Lung microvascular endothelial cell (primary cell): ENCODE measurements at places on chromosomes 4 and X.

DNA sequence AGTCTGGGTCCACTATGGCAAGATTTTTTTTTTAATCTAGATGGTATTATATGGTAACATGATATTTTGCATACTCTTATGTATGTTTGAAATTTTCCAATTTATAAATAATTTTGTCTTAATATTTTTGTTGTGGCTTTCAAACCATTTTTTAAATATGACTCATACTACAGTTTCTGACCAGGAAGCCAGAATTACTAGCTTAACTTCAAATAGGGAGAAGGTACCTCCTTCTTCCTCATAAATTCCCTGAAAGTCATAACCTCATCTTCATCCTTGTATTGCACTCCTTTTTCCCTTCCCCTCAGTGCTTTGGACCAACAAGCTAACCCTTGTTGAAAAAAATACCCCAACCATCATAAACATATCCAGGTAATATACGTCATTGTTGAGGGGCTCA is 21.6 kb downstream of the ARAP2 start:
- no peak for DNase-seq

GRCh38 chrX:24515447-24515846 is 50.4 kb downstream of the PDK3 start:
- DNase-seq = peak; percentile 38

GRCh38 chr4:7457201-7458065 is 22.7 kb upstream of the PSAPL1 start:
- no peak for DNase-seq

DNA sequence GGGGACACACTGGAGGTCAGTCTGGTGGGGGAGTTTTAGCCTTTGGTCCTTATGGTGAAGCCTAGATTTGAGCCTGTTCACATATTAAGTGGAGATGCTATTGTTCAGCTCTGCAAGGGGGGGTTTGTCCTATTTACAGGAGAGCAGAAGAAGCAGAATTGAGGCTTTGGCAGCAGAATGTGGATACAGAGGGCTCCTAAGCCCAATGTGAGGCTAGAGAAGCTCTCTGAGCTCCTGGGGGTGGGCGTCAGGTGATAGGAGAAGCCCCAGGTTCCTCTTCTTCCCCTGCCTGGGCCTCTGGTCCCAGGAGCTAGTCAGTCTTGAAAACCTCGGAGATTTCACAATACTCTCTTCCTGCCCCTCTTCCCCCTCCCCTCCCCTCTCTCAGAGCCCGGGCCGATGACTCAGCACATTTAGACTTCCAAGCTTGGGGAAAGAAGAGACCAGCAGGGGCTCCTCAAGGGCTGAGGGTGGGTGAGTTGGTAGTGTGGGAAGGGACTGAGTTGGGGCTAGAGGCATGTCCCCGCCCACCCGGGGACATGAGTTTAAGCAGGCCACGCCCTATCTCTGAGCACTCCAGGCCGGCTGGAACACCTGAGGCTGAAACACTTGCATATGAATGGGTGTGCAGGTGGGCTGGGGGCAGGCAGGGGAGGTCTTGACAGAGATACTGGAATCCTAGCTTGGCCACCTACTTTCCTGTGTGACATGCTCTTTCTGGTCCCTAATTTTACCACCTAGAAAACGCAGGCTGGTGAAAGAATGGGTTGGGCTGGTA is 3.4 kb downstream of the TFE3 start:
- DNase-seq = peak; percentile 86

- DNase-seq = peak; percentile 38
Observed at GRCh38 chrX:71017396-71017939, 50.7 kb downstream of the SNX12 start.

DNA sequence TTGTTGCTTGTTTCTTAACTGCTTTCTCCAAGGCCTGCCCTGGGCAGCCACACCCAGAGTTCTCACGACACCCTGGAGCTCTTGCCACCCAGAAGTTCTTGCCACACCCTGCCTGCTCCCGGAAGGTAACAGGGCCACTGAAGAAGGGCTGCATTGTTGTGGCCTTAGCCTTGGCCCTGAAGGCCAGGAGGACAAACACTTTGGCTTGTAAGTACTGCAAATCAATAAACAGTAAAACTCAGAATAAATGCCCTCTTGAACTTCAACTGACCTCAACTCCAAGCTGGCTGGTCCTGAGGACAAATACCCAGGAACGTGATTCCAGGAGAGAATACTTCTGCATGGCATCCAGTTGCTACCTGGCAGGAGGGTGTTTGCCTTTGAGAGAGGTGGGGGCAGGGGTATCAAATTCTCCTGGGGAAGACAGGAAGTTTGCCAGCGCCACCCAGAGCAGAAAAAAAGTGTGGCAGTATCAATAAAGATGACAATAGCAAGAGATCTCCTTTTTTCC is 54.1 kb downstream of the TLR10 start:
- no peak for DNase-seq

DNA sequence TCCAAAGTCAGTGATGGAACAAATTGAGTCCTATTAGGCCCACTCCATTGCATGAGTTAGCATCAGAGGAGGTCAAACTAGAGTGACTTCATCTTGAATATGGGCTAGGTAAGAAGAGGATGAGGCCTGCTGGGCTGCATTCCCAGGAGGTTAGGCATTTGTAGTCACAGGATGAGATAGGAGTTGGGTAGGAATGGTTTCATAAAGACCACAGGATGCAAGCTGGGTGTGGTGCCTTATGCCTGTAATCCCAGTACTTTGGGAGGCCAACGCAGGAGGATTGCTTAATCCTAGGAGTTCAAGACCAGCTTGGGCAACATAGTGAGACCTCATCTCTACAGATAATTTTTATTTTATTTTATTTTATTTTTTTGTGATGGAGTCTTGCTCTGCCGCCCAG is 26.8 kb downstream of the PDGFRA start:
- DNase-seq = no peak

GRCh38 chr4:39812500-39812899 is 114.6 kb downstream of the UBE2K start:
- DNase-seq = no peak

DNA sequence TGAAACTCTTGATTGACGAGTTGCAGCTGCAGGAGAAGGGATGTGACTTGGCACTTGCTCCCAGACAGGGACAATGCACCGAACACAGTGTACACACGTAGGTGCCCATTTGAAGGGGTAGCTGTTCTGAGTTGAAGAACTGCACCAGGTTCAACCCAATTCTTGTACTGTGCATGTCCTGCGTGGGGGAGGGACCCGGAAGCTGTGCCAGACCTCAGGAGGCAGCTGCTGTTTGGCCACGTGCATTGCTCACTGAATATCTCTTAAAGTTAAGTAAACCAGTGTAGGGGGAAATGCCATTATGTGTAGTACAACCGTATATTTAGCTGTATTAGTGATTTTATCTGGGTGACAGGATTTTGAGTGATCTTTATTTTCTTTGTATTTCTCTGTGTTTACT is 12.0 kb upstream of the RBBP7 start:
- DNase-seq = peak; percentile 6

- DNase-seq = no peak
Observed at GRCh38 chrX:2521927-2522386, 21.2 kb upstream of the DHRSX start.

DNA sequence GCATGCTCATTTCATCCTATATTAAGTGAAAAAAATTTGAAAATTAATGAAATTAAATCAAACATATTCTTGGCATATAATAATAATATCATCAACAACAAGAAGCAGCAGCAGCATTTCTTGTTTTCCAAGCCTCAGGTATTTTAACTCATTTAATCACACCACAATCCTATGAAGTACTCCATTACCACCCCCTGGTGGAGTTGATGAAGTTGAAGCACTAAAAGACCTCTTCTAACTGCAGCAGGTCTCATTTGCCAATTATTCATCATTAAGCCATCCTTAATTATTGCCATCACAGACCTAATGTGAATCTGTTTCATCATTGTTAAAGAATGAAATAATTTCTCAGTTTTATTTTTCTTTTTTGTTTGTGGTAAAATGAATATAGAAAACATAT is 801.4 kb upstream of the GRID2 start:
- no peak for DNase-seq

DNA sequence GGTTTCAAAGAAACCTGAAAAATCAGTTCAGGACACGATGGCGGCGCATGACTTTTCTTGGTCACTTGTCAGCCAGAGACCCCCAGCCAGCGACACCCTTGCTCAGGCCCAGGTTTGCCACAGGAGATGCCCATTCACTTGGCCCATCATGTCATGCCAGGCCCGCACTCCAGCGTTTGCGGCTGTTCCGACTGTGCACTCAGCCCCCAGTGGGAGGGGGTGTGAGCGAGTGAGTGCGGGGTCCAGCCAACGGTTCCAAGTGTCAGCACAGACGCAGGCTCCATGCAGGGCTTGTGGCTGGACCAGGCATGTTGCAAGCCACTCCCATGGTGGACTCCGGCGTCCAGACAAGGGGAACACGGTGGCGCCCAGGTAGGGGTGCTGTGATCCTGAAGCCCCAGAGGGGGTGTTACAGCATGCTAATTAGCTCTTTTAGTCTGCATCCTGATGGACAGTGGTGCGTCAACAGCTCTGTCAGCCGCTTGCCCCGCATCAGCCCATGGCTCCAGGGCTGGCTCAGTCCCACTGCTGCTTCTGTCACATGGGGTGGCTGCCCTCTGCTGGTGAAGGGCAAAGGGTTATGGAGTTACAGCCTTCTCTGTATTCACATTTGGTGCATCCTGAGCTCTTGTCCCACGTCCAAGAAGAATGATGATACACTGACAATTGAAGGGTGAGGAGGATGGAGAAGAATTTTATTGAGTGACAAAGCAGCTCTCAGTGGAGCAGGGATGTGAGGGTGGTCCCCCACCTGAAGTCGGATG is 3.7 kb upstream of the MAEA start:
- DNase-seq = peak; percentile 28

GRCh38 chrX:10529344-10529743 is 91.0 kb downstream of the MID1 start:
- peak; percentile 39 for DNase-seq

DNA sequence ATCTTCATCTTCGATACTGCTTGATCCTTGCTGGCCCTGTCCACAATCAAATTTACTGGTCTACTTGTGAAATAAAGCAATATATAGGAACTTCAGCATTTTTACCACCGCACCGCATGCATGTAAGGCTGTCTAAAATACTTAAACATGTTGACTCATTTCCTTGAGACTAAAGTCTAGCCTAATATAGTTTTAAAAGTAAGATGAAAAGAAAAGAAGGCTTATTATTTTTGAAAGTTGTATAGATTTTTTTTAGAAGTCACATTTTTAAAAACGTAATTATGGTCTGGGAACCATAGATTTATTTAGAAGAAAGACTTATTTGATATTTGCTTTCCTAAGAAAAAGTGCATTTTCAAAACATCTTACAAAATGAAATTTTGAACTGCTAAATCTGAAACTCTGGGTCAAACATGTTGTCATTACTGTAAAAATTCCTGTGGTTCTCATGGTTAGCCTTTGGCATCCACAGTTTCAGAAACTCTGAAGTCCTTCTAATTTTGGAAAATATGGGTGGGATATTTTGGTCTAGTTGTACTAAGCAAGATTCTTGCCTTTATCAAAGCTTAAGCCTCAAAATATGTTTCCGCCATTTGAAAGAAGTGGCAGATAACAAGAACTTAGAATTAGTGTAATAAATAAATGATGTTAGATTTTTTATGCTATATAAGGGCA is 423.5 kb upstream of the CTSO start:
- no peak for DNase-seq

- DNase-seq = no peak
Observed at GRCh38 chr4:125758438-125758837, 443.7 kb downstream of the FAT4 start.

DNA sequence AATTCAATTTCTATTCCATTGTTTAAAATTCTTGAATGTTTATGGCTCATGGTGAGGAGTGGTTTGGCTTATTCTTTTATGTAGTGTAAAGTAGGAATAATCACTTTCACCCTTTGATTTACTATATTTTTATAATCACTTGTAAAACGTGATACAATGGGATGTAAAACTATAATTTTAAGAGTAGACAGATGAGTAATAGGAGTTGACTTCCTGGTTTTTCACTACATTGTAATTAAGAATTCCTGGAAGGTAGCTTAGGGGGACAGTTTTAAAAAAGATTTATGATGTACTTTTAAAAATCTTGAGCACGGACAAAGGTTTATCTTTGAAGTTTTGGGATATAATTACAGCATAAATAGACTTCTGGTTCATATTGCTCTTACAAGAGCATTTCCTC is 65.3 kb downstream of the PDGFC start:
- no peak for DNase-seq

DNA sequence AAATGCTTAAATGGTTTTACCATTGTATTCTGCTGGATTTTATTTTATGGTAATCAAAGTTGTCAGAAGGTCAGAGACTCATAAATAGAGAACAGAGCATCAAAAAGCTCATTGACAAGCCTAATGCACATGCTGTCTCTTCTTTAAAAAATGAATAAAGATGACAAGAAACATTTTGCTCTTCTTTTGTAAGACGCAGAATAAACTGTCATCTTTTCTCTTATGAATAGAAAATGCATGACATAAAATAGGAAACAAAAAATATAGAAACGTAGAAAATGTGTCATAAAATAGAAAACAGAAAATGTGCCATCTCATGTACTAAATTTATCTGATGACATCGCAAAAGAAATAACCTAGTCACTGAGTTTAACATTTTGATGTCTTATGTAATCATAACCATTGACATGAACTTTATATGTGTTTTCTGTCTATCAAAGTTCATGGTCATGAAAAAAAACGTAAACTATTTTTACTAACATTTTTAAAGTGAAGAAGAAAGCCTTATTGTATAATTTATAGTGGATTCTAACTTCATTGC is 484.1 kb downstream of the TRIML1 start:
- DNase-seq = no peak

DNA sequence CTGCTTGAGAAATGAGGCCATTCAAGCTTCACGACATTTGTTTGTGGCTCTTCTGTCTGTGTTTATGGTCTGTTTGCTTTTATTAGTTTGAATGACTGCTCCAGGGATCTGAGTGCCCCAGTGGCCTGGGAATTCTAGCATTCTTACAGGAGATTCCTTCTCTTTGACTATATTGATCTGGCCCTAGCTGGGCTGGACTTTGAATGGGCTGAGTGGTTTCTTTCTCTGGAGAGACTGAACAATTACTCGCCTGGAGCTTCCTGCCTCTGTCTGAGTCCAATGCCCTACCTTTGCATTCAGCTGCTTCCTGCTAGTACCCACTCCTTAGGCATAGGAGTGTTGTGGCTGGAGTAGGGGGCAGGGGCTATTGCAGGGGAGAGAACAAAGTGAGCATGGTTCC is 51.2 kb upstream of the EDA start:
- DNase-seq = no peak

DNA sequence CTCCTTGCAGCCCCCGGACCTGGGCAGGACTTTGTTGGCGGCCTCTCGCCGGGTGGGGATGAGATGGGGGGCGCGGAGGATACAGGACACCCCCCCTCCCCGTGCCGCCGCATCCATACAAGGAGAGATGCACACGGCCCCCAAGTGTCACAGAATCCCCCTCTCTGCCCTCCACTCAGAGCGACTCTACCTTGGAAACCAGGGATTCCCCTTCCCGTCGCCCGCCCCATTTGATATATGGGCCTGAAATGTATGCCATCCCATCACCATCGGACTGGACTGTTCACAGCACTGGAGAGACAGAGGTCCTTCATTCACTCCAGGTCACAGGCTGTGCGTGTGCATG is 426 bp downstream of the PORCN start:
- no peak for DNase-seq
